T-helper 2 cell (primary cell): ENCODE measurements at places on chromosomes 2 and 18.

DNA sequence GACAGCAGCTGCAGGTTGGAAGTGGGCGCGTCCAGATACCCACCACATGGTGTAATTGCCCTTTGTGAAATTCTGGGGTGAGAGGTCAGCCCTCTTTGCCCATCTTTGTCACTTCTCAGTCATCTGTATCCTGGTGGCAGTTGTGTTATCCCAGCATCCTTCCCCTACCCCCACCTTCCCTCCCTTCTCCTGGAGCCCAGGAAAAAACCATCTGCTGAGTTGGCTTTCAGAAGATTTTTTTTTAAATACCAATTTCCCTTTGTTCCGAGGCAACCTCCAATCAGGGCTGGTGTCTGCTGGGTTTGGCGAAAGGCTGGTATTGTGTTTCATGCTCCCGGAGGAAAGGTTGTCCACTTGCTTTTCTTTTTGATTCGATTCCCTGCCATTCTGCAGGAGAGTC is 35.2 kb downstream of the SETBP1 start:
- no peak for DNase-seq

- no peak for DNase-seq
These were observed 117.9 kb downstream of the SCN9A start for GRCh38 chr2:166257859-166258258.

DNA sequence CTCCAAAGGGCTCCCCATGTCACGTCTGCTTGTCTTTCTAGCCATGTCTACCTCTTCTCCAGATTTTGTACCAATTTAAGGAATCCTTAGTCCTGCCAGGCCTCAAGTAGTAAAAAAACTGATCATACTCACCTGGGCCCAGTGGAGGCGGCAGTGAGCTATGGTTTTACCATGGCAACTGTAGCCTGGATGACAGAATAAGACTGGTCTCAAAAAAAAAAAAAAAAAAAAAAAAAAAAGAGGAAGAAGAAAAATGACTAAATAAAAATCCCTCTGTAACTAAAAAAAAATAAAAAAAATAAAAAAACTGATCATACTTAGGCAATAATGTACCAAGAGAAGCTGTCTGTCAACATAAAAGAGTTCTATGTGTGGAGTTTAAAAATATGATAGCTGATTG is 221.6 kb downstream of the NR4A2 start:
- DNase-seq = no peak

- peak; percentile 43 for DNase-seq
These were observed 193.7 kb downstream of the GCA start for GRCh38 chr2:162537651-162538050.

- no peak for DNase-seq
These were observed 139.5 kb downstream of the LRRC30 start for GRCh38 chr18:7370375-7370774.

GRCh38 chr18:74243127-74243526 is 48.6 kb downstream of the CYB5A start:
- no peak for DNase-seq

- DNase-seq = no peak
These were observed 103.2 kb upstream of the SMIM21 start for GRCh38 chr18:75530566-75531211.

GRCh38 chr2:192123847-192124246 is 70.9 kb downstream of the TMEFF2 start:
- no peak for DNase-seq

- no peak for DNase-seq
These were observed 113.4 kb upstream of the PDE1A start for GRCh38 chr2:182540252-182540651.

- DNase-seq = no peak
These were observed 33.1 kb upstream of the LNPK start for GRCh38 chr2:176035013-176035691.

DNA sequence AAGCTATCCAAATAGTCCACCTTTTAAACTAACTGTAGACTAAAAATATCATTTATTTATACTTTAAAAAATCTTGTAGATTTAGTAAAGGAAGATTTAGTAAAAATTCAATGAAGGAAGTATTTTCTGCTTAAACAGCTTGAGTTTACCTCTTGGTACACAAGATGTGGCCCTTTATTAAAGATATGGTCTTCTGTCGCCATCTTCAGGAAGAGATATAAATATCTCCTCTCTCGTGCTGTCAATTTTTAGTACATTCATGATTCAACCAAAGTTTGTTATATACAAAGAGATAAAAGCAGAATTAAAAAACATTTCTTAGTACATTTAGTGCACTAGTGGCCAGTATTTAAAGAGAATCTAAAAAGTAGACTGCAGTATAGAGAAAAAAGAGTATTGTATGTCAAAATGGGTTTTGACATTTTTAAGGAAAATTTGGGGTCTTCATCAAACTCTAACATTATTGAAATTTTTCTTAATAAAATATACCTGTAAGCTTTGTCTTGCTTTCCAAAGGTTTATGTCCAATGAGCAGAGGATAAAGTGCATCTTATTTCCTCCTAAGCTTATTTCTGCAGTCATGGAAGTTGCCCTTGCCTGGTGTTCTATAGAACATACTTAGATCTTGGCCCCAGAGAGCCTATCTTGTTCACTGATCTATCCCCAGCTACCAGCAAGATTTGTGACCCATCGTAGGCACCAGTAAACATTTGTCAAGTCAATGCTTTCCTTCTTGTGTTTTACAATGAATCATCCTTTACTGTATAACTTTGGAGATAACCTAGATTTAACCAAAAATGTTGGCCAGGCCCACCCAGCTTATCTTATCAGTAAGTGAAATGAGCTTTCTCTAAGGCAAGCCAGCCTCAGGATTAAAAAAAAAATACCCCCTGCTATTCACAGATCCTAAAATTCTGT is 18.5 kb upstream of the EML6 start:
- no peak for DNase-seq

- no peak for DNase-seq
These were observed 286.4 kb downstream of the SLC8A1 start for GRCh38 chr2:40165509-40165844.

DNA sequence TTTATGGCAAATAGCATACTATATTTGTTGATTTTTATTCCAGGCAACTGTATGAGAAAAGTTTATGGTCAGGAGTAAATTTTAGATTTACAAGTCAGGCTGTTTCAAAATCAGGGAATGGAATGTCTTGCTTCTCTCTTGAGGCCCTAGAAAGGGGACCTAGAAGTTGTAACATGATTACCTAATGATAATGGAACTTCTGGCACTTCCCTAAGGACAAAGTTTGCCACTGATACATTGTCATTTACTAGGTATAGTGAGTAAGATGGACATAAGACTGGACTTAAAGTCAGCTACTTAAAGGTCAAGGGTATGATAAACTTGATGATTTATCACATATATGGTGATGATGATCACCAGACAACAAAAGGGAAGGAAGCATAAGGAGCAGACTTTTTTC is 103.3 kb upstream of the VRK2 start:
- DNase-seq = no peak

DNA sequence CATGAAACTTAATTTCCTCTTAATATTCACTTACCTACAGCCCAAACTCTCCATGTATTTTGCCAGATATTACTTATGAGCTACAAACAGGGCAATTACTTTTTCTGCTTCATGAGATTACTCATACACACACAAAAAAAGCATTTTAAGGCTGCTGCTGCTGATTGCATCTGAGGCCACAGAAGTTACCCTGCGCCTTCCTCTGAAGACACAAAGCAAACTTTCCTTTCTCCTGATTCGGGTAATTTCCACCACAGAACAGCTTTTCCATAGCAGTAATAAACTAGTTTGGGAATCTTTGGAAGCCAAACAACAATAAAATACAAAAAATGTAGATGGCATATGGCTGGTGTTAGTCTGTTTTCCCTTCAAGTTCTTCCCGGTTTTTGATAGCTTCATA is 6.2 kb downstream of the TTC32 start:
- no peak for DNase-seq

DNA sequence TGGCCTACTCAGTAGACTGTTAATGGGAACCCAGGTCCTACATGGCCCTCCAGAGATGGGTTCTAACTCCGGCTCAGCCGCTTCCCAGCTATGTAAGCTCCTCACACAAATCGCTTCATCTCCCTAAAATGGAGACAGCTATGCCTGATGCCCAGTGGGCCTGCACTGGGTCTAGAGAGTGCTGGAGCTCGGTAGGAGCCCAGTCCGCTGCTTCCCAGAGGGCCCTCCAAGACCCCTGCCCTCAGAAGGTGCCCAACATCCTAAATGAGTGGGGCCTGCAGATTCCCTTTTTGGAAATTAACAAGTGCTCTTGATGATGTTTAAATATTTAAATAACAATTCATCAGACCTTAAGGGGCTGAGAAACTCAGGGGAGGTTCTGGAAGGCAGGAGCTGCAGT is 47.1 kb downstream of the HS1BP3 start:
- no peak for DNase-seq

GRCh38 chr2:219530048-219530963 is 13.3 kb downstream of the CHPF start:
- DNase-seq = peak; percentile 75

DNA sequence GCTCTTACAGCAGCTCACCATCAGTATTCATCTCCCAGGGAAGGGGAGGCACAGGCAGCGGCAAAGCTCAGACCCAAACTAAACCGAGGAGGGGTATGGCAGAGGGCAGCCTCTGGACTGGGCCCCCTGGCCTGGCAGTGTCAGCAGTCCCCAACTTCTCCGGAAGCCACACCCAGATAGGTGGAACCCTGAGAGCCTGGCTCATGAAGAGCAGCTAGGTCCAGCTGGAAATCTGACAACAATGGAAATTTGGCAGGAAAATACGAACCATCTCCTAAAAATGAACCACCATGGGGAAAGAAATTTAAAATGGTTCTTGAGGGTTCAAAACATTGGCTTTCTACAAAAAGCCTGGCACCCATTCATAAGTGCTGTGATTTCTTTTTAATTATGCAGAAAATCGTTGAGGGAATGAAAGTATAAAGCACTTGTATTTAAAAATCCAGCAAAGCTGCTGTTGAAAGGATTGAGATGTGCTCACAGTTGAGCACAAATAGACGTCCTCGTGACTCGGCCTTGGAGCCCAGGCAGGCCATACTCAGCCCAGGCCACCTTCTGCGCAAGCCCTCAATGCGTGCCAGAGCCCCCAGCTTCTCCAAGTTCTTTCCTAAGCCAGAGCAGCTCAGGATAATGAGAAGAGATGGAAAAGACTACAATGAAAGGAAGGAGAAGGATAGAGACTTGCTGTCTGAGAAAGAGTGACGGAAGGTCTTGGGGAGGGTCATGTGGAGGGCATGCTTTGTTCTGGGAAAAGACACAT is 93.0 kb downstream of the COL6A3 start:
- DNase-seq = no peak

- DNase-seq = no peak
These were observed 54.6 kb upstream of the CYTIP start for GRCh38 chr2:157498483-157498882.

- no peak for DNase-seq
These were observed 80.3 kb downstream of the DYNAP start for GRCh38 chr18:54671291-54671881.

DNA sequence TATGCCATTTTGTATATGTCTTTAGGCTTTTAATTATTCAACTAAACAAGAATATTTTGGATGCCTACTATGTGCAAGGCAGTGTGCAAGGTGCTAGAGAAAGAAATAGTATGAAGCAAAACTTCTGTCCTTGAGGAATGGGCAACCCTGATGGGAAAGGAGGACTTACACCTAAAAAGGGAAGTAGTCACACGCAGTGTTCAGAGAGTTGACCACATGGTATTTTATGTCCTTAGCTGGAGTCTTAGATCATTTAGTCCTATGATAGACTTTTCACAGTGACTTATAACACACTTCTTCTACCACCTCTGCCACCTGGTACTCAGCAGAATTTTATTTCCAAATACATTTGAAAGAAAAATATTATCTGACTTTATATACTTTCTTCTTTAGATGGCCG is 291.6 kb downstream of the PLCL1 start:
- no peak for DNase-seq

DNA sequence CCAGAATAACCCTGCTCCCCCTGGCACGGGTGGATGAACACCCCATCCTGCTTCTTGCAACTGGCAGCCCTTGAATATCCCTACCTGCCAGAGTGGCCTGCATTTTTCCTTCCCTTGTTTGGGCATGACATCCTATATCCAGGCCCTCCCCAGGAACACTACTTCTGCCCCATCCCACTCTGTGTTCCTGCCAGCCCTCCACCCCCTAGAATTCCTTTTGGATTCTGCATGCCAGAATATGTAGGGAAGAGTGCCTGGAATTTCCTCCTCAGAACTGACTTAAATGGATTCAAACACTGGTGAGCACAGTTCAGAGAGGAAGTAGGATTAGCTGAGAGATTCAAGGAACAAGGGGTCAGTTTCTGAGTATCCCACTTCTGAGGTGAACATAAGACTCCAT is 123.5 kb upstream of the PELI1 start:
- DNase-seq = no peak

DNA sequence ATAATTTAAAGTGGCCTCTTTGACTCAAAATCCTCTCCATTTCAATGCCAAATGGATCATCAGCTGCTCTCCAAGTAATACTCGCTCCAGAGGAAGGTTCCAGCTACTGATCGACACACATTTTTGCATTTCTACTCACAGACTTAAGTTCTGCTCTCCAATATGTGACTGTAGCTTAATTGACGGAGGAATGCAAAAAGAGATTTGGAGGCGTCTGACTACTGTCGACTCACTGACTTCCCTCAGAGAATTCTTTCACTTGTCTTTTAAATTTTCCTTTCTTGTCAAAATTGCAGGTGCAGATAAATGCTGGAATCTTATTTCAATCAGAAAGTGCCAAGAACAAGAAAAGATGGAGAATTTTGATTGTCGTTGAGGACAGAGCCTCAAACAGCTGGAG is 84.1 kb upstream of the PAPOLG start:
- DNase-seq = no peak

DNA sequence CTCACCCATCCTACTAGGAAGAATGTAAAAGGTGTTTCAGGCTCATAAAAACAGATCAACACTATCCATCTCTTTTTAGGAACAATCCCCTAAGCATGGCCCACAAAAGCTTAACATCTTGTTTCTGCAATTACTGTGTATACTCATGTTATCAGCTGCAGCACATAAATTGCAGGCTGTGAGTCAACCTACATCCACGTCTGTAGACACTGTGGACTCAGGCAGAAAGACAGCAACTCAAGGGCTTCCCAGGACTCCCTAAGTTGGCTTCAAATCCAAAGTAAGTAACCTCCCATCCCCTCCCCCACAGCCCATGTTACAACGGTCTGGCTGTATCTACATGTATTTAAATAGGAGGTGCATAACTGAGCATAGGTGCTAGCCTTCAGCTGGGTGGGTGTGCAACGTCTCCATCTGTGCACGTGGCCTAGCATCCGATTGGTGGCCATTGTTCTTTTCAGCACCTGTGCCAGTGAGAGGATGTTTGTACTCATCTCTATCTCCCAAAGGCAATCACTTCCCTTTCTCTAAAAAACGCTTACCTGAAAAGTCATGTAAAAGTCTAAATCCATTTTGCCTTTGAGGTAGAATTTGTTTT is 30.1 kb downstream of the UXS1 start:
- DNase-seq = no peak
